Stimulated activated CD4-positive, alpha-beta T cell treated with anti-CD3 and anti-CD28 coated beads, Interleukin-12 subunit alpha, Interleukin-12 subunit beta, amount 100 ng/mL, for 24 hours (primary cell): ENCODE measurements at places on chromosomes 6 and 20.

- DNase-seq: no peak
Measured at GRCh38 chr6:17928514-17929430, 58.7 kb downstream of the KIF13A start.

GRCh38 chr6:116218172-116218633, 35.7 kb downstream of the TSPYL4 start:
- no peak for DNase-seq

DNA sequence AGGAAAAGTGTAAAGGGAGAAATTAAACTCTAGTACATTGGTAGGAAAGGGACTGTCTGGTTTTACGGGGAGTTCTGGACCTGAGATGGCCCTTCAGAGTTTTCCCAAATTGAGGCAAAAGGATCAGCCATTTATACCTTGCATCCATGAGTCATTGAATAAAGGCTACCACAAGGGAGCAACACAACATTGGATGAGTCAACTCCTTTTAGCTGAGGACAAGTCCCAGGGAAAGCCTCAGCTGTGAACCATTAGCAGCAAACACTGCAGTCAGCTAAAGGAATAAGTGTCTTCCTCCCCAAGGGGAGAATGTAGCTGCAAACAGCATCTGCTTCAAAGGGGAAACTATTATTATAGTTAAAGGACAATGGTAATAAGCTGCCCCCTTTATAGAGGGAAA, 468.7 kb upstream of the ID4 start:
- no peak for DNase-seq

DNA sequence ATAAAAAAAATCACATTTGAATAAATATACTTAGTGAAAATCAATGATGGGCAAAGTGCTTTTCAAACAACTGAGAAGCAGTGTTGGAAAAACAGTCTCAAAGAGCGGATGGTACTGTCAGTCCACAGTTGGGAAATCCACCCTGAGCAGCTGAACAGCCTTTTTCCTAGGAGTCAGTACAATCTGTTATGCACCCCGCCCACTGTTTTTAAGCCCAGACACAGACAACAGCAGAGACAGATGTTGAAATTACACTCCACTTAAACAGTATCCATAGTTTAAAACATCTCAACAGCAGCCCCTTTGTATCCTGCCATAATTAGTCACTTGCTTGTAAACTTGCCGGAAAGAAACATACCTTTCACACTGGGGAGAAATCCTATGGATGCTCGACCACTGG, 372 bp downstream of the KIAA0408 start:
- DNase-seq: no peak

- no peak for DNase-seq
Measured at GRCh38 chr20:51312480-51312783, 230.1 kb downstream of the NFATC2 start.
